ENCODE measurements at places on chromosomes 12 and 14.

- DNase-seq: peak; percentile 77
These were observed 13.6 kb upstream of the GNG2 start for GRCh38 chr14:51846631-51847488.

- no peak for DNase-seq
These were observed 2.0 kb upstream of the ATN1 start for GRCh38 chr12:6925540-6926279.

GRCh38 chr14:89379891-89380820 lies 36.9 kb downstream of the FOXN3 start:
- no peak for DNase-seq

- DNase-seq: no peak
These were observed 76.8 kb downstream of the NUMB start for GRCh38 chr14:73381380-73382013.

GRCh38 chr12:26195641-26196420 lies 458 bp downstream of the SSPN start:
- no peak for DNase-seq

DNA sequence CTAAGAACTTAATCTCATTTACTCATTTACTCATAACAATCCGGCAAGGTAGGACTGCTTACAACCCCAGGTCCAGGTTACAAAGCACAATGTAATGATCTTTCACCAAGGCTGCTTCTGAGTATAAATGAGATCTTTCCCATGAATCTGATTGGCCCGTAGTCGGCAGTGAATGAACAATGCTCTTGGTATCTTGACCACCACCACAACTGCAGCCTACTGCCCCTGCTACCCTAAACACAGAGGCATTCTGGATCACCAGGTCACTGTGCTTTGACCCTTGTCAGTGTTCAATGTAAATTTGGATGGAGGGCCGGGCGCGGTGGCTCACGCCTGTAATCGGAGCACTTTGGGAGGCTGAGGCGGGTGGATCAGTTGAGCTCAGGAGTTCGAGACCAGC lies 15.9 kb downstream of the FAM181A start:
- no peak for DNase-seq

DNA sequence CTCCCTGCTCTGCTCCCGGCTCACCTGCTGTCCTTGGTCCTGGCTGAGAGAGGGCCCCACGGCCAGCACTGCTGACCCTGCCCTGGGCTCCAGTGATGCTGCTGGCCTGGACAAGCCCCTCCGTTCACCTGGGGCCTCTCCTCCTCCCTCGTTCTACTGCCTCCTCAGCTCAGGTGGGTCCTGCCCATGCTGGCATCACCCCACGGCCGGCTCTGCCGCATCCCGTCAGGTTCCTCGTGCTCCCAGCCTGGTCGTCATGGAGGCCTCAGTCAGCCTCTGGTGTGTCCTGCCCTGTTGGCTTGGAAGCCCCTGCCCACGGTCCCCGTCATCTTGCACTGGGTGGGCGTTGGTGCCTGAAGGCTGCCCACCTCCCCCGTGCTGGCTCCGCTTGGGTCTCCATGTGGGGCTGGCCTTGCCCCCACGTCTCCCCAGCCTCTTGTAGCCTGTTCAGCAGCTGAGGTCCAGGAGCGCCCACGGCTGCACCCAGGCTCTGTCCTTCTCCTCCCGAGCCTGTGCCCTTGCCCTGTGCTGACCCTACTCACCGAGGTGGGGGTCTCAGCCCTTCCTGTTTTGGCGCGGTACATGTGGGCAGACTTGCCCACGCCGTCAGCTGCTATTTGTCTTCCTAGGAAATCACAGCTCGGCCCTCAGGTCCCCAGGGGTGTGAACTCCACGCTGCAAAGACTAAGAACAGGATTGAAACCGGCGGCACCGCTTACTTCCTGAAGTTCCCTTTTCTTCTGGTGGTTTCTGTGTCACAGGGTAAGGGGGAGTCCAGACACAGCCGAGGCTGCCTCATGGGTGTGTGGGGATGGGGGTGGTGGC lies 121.6 kb downstream of the TMEM121 start:
- DNase-seq: no peak

DNA sequence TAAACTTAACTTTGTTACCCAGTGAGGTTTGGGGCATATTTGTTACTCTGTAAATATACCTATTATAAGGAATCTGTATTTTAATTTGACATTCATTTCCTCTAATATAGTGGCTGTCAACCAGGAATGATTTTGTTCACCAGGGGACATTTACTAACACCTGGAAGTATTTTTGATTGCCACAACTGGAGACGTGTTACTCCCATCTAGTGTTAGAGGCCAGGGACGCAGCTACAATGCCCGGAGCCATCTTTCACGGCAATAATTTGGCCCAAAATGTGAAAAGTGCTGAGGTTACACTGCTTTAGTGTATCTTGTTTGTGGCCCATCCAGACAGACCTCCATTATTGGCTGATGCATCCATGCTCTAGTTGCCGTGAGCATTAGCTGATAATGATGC lies 881.3 kb upstream of the ATXN7L3B start:
- no peak for DNase-seq

DNA sequence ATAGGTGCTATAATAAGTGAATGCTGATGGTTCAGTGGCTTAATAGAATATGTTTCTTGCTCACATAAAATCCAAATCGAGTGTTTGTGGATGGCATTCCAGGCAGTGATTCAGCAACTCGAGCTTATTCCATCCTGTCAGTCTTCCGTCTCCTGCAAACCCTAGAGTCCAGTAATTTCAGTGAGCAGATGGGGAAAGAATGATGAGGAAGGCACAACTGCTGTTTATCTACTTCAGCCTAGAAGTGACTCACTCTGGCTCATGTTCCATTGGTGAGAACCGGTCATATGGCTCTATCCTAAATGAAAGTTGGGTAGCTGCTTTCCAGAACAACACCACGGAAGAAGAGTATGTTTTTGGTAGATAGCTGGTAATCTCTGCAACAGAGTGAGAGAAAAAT lies 421.8 kb upstream of the PDE3A start:
- DNase-seq: no peak

DNA sequence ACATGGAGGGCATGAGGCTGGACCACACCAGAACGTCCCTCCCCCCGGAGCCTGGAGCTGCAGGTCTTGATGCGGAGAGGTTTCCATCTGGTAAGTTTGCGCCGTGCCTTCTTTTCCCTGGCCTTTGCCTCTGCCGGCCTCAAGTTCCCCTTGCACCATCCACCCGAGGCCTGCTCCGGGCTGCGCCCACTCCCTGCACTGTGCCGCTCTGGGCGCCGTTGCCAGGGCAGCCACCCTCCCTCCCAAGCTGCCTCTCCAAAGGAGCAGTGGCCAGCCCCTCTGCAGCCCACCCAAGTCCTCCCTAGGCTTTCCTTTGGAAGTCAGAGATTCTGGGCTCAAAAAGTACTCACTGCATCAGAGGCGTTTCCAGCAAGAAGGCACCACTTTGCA lies 46.2 kb upstream of the MEG3 start:
- DNase-seq: no peak

- no peak for DNase-seq
These were observed 5.0 kb upstream of the C14orf180 start for GRCh38 chr14:104574536-104574935.

GRCh38 chr14:97353102-97353501 lies 555.9 kb downstream of the VRK1 start:
- DNase-seq: no peak

DNA sequence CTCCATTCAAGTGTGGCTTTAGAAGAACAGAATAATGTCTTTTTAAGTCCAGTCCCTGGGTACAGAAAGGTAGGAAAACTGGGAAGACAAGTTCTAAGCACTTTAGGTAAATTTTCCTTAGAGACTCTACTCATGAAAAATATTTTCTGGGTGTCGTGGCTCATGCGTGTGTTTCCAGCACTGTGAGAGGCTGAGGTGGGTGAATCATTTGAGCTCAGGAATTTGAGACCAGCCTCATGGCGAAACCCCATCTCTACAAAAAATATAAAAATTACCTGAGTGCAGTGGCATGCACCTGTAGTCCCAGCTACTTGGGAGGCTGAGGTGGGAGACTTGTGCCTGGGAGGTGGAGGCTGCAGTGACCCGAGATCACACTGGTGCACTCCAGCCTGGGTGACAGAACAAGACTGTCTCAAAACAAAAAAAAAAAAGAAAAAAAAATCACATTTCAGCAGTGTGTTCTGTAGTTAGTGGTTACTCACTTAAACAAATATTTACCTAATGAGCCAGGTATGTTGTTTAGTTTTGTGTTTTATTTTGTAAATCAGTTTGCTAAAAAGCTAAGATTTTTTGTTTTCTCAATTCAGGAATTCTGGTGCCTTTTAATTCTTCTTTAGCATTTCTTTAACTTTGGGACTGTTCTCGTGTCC lies 52.3 kb upstream of the RD3L start:
- DNase-seq: no peak

GRCh38 chr14:23181946-23182345 lies 1.5 kb downstream of the SLC7A8 start:
- DNase-seq: no peak

- no peak for DNase-seq
These were observed 66.8 kb upstream of the TMCC3 start for GRCh38 chr12:94717108-94717507.

DNA sequence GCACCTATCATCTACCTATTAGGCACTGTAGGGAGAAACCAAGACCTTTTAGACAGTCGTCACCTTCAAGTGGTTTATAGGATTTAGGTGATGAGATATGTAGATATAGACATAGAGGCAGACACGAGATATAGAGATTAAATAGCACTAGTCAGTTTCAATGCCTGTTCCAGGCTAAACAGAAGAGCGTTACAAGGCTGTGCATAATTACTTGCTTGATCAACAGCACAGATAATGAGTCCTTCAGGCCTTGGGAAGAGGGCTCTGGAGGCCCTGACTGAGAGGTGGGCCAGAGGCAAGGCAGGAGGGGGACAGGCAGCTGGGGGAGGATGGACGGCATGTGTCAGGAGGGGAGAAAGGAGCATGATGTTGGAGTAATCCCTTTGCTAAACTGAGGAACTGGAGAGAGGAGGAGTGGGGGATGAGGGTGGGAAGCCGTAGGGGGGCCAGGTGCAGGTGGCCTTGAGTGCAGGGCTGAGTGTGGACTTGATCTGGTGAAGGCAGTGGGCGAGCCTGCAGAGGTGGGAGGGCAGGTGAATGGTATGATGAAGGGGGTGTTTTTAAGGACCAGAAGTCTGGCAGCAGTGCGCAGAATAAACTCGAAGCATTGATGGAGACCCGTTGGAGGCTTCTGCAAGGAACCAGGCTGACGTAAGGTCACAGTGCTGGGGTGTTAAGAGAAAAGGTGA lies 43.9 kb upstream of the ATP23 start:
- no peak for DNase-seq

DNA sequence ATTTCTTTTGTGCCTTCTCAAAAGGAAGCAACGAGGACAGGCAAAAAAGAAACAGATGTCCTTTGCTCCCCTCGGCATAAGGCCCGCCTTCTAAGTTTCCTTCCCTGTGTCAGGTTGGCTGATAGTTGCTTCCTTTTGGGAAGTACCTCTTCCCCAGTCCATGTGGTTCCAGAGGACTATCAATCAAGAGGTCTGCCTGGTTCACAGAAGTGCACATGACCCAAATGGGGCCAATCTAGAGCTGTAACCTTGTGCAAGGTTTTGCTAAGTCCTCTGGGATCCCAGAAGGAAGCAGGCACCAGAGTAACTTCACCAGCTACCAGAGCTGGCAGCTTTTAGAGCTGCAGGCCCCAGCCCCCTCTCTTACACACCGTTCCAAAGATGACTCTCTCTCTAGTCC lies 42.6 kb downstream of the TMEM63C start:
- DNase-seq: no peak

- no peak for DNase-seq
These were observed 121.3 kb downstream of the TBX3 start for GRCh38 chr12:114562654-114563053.

DNA sequence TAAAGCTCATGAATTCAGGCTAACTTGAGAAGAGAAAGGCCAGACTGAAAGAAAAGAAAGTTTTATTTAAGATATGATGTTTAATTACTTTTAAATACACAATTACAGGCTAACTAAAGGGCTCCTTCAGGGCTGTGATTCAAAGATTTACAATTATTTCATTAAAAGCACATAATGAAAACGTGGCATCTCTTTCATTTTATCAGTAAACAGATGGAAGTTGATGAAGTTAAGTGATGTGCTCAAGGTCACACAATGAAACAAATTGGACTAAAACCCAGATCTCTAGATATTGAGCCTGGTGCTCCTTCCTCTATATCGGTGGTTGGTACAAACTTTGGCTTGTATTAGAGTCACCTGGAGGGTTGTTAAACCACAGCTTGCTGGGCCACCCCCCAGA lies 13.5 kb upstream of the NFKBIA start:
- DNase-seq: no peak

DNA sequence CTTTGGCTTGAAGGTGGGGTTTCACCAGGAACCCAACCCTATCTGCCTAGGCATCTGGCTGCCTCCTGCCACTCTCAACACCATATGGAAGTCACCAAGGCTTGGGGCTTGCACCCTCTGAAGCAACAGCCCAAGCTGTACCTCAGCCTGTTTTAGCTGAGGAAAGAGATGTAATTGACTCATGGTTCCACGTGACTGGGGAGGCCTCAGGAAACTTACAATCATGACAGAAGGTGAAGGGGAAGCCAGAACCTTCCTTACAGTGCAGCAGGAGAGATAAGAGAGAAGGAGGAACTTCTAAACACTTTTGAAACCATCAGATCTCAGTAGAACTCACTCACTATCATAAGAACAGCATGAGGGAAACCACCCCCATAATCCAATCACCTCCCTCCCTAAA lies 26.9 kb downstream of the GLIPR1L1 start:
- no peak for DNase-seq

GRCh38 chr14:71022012-71022869 lies 115.0 kb downstream of the PCNX1 start:
- no peak for DNase-seq

GRCh38 chr14:39267608-39268005 lies 33.9 kb downstream of the MIA2 start:
- DNase-seq: no peak

DNA sequence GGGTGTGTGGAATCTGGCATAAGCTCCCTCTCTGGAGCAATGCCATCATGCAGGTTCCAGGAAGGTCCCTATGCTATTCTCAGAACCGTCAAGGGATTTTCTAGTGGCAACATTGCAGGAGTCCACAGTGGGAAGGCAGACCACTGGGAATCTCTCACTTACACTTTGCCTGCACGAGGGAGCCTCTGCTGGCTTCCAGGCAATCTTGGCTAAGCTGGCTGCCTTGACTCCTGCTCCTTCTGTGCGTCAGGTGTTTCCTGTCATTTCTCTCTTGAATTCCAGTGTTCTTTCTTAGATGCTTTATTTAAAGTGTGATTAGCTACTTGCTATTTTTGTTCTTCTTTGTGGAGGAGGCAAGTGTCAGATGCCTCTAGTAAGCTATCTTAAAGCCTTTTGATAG lies 414.0 kb upstream of the ATP2B1 start:
- no peak for DNase-seq

Measured in activated CD8-positive, alpha-beta memory T cell treated with anti-CD3 and anti-CD28 coated beads, Interleukin-2, amount 50 U/mL, for 4 hours (primary cell).